ENCODE measurements at places on chromosomes 11 and 22. TPM values are rescaled to one million over a fixed set of nuclear protein-coding genes. Genes with fewer than 3 reads are reported as not detected.

GRCh38 chr11:90192869-90193582 lies 29.8 kb downstream of the CHORDC1 start:
- DNase-seq = no peak

GRCh38 chr11:125201525-125202141 lies 37.1 kb downstream of the PKNOX2 start:
- DNase-seq = no peak

The YPEL1 gene
- total RNA-seq = 8.9 TPM

The LSP1 gene
- 687 TPM for total RNA-seq

All from activated CD4-positive, alpha-beta T cell treated with anti-CD3 and anti-CD28 coated beads, Interleukin-2, amount 10 ng/mL, durations not matched to agents 7 days and 5 days (primary cell).